NCI-H524 treated with DMSO at 0.1 percent for 48 hours (cell line): ENCODE measurements at places on chromosomes 3 and 15.

- peak; percentile 95 for DNase-seq
These were observed 5.2 kb downstream of the SETD5 start for GRCh38 chr3:9402410-9403228.

DNA sequence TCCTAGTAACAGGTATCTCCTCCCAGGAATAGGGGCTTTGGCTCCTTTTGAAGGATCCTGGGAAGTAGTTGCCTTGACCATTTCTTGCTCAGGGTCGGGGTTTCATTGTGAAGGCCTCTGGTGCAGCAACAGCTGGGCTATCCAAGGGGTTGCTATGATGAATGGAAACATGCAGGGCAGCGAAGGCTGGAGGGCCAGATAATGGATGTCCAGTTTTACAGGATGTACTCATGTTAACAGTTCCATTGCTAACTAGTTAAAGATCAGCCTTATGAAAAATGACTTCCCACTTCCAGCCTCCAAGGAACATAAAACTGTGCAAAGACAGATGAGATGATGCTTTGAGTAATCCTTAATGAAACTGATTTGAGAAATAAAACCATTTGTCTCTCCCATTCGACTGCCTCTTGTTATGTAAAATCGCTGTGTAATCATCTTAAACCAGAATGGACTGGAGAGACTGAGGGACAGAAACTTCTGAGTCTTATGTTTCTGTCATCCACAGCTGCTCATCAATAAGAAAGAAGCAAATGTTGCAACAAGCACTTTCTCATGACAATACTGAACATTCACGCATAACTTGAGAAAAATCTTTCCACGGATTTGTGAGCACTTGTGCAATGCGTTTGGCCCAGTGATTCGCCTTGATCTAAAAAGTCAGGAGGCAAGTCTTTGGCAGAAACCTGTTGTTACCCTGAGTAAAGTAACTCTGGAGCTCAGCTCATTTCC, 473.5 kb upstream of the RGMA start:
- DNase-seq, result no peak

DNA sequence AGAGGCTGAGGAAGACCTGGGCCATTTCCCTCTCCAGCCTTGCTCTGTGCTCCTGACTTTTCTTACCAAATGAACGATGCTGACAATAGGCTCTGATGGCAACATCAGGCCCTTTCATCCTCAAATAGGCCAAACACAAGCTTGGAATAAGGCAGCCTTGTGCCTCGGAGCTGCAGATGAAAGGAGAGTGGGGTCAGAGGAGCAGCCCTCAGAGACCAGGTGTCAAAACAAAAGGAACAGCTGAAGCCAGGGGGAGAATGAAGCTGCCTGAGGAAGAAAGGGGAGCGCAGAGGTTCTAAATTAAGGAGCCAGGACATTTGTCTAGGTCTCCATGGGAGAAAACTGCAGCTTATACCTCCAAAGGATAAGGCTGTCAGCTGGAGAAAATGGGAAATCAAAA, 5.1 kb downstream of the BFSP2 start:
- DNase-seq, result no peak

DNA sequence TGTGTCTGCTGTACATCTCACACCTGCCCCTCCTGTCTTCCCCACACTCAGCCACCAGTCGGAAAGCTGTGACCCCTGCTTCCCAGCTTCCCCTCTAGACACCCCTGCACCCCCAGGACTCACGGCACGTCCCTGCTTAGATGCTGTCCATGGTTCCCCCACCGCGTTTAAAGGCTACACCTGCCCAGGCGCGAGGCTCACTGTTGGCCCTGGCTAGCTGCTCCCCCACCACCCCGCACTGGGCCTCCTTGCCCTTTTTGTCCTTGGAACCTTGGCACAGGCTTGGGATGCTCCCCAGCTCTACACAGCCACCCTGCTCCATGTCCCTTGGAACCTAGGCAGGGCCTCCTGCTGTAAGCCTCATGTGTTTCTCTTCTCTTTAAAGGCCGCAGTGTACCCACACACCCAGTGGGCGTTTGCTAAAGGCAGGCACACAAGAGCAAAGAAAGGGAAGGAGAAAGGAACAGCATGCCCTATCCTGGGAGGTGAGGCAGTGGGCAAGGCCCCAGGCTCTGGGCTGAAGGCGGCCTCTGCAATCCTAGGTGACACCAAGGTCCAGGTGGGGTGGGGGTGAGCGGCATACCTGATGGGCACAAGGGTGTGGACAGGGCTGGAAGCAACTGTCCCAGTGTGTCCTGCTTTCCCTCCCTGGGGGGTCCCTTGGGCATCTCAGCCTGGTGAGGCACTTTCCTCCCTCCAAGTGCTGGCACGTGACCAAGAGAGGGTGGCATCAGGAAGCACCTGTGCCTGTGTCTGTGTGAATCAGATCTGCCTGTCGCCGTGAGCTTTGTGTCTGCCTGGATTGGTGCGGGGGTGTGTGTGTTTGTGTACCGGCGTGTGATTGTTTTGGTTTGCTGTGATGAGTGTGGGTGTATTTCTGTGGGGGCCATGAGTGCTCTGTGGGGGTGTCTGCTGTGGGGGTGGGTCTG, 54.4 kb downstream of the TPRA1 start:
- DNase-seq, result no peak

- DNase-seq, result no peak
These were observed 24.3 kb downstream of the SIAH2 start for GRCh38 chr3:150738688-150739087.

DNA sequence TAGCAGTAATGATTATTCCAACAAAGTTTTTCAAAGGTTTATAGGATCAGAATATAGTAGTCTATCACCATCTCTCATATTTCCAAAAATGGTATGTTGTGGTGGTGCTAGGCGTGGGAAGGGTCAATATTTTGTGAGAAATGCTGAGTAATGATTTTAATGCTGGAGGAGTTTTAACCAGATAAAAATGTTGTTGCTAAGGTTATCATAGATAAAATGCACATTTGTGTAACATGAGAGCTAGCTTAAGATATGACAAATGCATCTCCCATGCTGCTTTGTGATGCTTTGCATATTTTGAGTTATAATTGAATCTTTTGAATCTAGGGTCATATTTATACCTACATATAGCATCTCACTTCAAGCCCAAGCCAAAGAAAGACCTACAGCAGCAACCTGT, 103.9 kb upstream of the ROBO1 start:
- DNase-seq, result no peak
